ENCODE measurements at places on chromosomes 3 and 15. TPM values are rescaled to one million over a fixed set of nuclear protein-coding genes. Genes with fewer than 3 reads are reported as not detected.

TRNT1 gene
- total RNA-seq, result 28.7 TPM

PEX5L gene
- total RNA-seq, result not detected

EHHADH gene
- total RNA-seq, result 2.1 TPM

KLHL40 gene
- total RNA-seq, result not detected

EPHB3 gene
- 0.17 TPM for total RNA-seq

CCDC33 gene
- 6.8 TPM for total RNA-seq

MESP1 gene
- total RNA-seq, result 6.8 TPM

FBN1 gene
- total RNA-seq, result 6.0 TPM

Data from A549 treated with Hydrocortisone at 1 μM for 4 hours (cell line).